ENCODE measurements at places on chromosomes 6 and 20. TPM values are rescaled to one million over a fixed set of nuclear protein-coding genes. Genes with fewer than 3 reads are reported as not detected.

The CTAGE9 gene
- not detected for total RNA-seq

- no peaks in the 10 kb centered on the region for H3K4me1 ChIP-seq
- no peak overlapping the region for H3K4me3 ChIP-seq
- no peak overlapping the region for H3K27ac ChIP-seq
- no peak for DNase-seq
These were observed 101.8 kb downstream of the COL21A1 start for GRCh38 chr6:56145616-56146015.

GRCh38 chr6:9851541-9852380, 563.1 kb downstream of the TFAP2A start:
- H3K27ac ChIP-seq: no peak overlapping the region
- no peak for DNase-seq
- no peak overlapping the region for H3K4me3 ChIP-seq

The ALDH5A1 gene
- total RNA-seq: 12.9 TPM

DNA sequence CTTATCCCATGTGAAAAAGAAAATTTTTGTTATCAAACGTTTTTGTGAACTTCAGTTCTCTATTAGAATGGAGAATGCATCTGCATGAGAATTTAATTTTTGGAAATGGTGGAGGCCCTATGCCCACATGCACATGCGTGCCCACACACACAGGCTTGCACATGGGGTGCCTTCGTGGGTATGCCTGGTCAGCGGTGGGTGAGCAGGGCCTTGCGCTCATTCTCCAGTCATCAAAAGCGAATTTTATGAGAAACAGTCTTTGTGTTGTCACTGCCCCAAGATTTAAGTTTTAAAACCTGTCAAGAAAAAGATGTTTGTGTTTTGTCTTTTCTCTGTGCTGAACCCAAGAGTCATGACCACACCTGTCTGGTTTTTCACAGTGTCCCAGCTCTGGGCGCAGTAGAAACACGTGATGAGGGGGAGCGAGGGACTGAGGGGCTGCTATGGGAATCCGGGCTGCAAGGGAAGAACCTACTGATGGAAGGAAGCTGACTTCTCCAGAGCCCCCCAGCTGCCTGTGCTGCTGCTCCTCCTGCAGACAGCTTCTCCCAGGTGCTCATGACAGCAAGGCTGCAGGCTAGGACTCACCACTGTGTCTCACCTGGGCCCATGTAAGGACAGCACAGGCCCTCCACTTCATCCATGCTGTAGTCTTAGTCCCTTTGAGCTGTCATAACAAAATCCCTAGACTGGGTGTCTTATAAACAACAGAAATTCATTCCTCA, 153.6 kb downstream of the SYCP2 start:
- no peak overlapping the region for H3K4me3 ChIP-seq
- no peaks in the 10 kb centered on the region for H3K36me3 ChIP-seq
- no peak for DNase-seq
- H3K27ac ChIP-seq: no peak overlapping the region
- peaks cover 26% of the 10 kb centered on the region for H3K4me1 ChIP-seq

The CD164 gene
- 73.1 TPM for total RNA-seq

- no peak for DNase-seq
- no peak overlapping the region for H3K4me3 ChIP-seq
These were observed 44.1 kb upstream of the GRM4 start for GRCh38 chr6:34189806-34190503.

DNA sequence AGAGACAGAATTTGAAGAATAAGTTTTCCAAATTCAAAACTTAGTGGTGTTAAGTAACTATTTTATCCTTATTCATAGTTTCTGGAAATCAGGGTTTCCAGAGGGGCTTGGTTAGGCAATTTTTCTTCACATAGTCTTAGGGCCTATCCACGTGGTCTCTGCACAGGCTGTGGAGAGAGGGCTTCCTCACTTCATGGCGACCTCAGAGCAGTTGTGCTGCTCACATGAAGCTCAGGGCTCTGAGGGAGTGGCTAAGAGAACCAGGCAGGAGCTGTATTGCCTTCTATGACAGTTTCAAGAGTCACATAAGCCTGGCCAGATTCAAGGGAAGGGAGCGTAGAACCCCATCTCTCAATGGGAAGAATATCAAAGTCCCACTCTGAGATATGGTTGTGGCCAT, 13.9 kb upstream of the CD40 start:
- H3K36me3 ChIP-seq: no peaks in the 10 kb centered on the region
- no peak for DNase-seq
- H3K27ac ChIP-seq: no peak overlapping the region
- no peak overlapping the region for H3K4me3 ChIP-seq

- DNase-seq: no peak
- H3K4me3 ChIP-seq: no peak overlapping the region
- H3K4me1 ChIP-seq: no peaks in the 10 kb centered on the region
- H3K27ac ChIP-seq: no peak overlapping the region
- H3K27me3 ChIP-seq: no peaks in the 10 kb centered on the region
These were observed 290.5 kb upstream of the EYS start for GRCh38 chr6:65997539-65997938.

- no peaks in the 10 kb centered on the region for H3K27me3 ChIP-seq
- H3K27ac ChIP-seq: no peak overlapping the region
- peaks cover 45% of the 10 kb centered on the region for H3K36me3 ChIP-seq
- DNase-seq: no peak
- H3K4me3 ChIP-seq: no peak overlapping the region
- no peaks in the 10 kb centered on the region for H3K4me1 ChIP-seq
These were observed 24.7 kb downstream of the ZSCAN31 start for GRCh38 chr6:28311139-28311823.

DNA sequence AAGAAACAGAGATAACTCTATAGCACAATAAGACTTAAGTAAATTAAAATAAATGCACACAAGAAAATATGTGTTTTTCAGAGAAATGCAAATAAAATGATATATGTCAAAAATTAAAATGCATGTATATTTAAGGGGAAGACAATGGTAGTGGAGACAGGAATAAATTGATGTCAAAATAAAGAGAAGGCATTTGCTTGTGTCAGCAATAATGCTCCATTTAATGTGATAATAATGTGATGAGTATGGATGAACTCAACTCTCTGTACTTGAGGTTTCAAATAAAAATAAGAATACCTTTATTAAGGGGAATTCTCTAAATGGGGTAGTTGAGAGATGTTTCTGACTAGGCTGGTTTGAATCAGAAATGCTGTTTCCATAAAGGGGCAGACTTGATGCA, 45.7 kb upstream of the BCKDHB start:
- no peak for DNase-seq
- no peaks in the 10 kb centered on the region for H3K36me3 ChIP-seq
- no peak overlapping the region for H3K27ac ChIP-seq
- H3K27me3 ChIP-seq: no peaks in the 10 kb centered on the region
- no peak overlapping the region for H3K4me3 ChIP-seq

DNA sequence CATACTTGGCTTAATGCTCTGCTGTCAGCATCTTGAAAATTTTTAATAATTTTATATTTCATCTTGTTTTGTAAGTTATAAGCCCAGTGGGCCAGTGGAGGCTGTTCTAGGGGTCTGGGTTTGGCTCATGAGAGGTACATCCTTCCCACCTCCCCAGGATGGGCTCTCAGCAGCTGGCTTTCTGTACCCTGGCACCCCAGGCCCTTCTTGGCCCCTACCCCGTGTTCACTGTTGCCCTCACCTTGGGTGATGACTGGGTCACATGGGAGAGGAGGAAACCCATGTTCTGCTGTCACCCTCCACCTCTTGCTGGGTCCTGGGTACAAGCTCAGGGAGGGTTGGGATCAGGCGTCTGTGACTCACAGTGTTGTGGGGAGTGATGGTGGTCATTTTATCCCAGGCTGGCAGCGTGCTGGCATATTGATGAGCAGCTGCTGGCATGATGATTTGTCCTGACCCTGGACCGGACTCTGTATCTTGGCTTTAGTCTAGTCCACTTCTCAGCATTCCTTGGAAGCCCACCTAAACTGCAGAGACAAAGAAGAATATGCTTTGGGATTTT, 34.6 kb downstream of the SLC16A10 start:
- H3K4me1 ChIP-seq: no peaks in the 10 kb centered on the region
- no peaks in the 10 kb centered on the region for H3K36me3 ChIP-seq
- no peak overlapping the region for H3K4me3 ChIP-seq
- no peak for DNase-seq
- no peak overlapping the region for H3K27ac ChIP-seq

DNA sequence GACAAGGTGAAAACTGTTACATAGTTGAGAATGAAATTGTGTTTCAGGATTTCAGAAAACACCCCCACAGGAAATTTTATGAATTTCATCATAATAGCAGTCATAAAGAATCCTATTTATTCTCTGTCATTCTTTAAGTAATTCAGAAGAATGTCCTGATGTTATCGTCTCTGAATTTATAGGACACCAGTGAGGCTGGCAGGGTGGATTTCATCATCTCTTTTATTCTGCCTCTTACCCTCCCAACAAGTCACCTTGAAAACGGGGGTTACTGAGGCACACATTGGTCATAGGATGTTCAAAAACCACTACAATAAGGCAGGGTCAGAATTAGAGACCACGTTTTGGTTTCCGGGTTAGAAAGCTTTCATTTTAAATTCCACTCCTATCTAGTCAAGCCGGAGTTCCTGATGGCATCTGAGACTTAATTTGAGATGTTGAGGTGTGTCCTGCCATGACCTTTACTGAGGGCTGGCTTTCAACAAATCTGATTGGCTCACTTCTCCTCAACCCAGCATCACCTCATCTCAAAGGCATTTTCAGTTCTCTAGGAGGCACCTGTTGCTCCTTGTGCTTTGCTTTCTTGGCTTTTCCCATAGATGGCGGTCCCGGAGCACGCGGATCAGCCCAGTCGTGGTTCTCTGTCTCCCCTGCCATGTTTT, 230.6 kb upstream of the SUPT3H start:
- no peak for DNase-seq
- H3K4me3 ChIP-seq: no peak overlapping the region
- H3K36me3 ChIP-seq: peaks cover 2% of the 10 kb centered on the region
- H3K4me1 ChIP-seq: peaks cover 8% of the 10 kb centered on the region

- H3K4me1 ChIP-seq: no peaks in the 10 kb centered on the region
- no peak for DNase-seq
- no peaks in the 10 kb centered on the region for H3K27me3 ChIP-seq
- H3K27ac ChIP-seq: no peak overlapping the region
- H3K4me3 ChIP-seq: no peak overlapping the region
These were observed 30.1 kb upstream of the MAFB start for GRCh38 chr20:40718982-40719729.

The SYNDIG1 gene
- total RNA-seq: 0.49 TPM

DNA sequence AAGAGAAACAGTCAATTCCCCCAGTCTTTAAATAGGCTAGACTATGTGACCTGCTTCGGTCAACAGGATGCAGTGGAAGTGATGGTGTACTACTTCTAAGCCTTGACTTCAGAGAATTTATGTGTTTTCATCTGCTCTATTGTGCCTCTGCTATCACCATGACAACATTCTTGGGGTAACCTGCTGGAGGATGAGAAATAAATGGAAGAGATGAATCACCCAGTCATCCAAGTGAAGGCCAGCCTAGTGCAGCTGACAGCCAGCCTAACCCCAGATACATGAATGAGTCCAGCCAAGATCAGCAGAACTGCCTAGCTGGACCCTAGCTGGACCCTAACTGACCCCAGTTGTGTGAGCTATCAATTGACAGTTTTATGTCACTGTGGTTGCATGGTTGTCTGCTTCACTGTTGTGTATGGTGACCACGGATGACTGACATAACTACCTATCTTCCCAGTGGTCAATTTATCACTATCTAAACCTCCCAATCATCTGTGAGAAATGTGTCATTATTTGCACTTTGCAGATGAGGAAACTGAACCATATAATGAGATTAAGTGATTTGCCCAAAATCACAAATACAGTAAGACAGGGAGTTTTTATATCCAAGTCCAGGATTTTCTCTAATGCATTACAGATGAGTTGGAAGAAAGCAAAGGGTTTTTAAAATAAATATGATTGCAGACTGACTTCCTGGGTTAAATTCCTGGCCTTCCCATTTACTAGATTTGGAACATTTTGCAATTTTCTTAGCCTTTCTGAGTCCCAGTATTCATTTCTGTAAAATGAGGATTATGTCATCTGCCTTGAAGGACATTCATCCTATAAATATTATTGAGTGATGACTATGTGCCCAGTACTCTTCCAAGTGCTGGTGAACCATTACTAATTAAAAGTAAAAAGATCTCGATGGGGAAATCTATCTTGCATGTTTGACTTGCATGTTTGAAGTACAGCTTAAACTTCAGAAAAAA, 136.4 kb upstream of the PLCB4 start:
- peaks cover 29% of the 10 kb centered on the region for H3K4me1 ChIP-seq
- no peak overlapping the region for H3K4me3 ChIP-seq
- DNase-seq: no peak
- H3K27ac ChIP-seq: no peak overlapping the region
- H3K36me3 ChIP-seq: no peaks in the 10 kb centered on the region
- no peaks in the 10 kb centered on the region for H3K27me3 ChIP-seq
